ENCODE measurements at places on chromosomes 12 and 14. TPM values are rescaled to one million over a fixed set of nuclear protein-coding genes. Genes with fewer than 3 reads are reported as not detected.

GRCh38 chr14:77031759-77032490 lies 3.4 kb upstream of the IRF2BPL start:
- H3K4me1 ChIP-seq = no peaks in the 10 kb centered on the region
- H3K4me3 ChIP-seq = peak overlapping the region; percentile 69
- no peaks in the 10 kb centered on the region for H3K27me3 ChIP-seq
- H3K36me3 ChIP-seq = no peaks in the 10 kb centered on the region
- peak; percentile 91 for DNase-seq
- H3K27ac ChIP-seq = peak overlapping the region; percentile 100

- H3K36me3 ChIP-seq = no peaks in the 10 kb centered on the region
- no peak for DNase-seq
- no peak overlapping the region for H3K27ac ChIP-seq
- H3K4me1 ChIP-seq = peaks cover 18% of the 10 kb centered on the region
- H3K27me3 ChIP-seq = no peaks in the 10 kb centered on the region
Measured at GRCh38 chr12:45913631-45914030, 76.7 kb downstream of the SCAF11 start.

DNA sequence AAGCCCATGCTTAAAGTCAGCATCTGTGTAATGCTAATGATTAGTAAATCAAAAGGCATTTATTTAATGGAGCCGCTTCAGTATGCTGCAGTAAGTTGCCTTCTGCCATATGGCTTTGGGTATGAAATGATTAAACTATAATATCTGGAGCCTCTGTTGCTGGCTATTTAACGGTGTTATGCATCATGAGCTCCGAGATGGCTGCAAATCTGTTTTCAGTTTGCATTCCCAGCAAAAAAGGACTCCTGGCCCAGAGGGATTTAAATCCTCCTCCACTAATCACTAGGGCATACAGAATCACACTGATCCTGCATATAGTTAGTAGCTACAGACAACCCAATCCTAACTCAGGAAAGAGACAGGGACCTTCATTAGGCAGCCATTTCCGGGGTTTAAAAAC lies 171.5 kb upstream of the EEA1 start:
- no peaks in the 10 kb centered on the region for H3K36me3 ChIP-seq
- no peaks in the 10 kb centered on the region for H3K4me1 ChIP-seq
- no peak for DNase-seq

DNA sequence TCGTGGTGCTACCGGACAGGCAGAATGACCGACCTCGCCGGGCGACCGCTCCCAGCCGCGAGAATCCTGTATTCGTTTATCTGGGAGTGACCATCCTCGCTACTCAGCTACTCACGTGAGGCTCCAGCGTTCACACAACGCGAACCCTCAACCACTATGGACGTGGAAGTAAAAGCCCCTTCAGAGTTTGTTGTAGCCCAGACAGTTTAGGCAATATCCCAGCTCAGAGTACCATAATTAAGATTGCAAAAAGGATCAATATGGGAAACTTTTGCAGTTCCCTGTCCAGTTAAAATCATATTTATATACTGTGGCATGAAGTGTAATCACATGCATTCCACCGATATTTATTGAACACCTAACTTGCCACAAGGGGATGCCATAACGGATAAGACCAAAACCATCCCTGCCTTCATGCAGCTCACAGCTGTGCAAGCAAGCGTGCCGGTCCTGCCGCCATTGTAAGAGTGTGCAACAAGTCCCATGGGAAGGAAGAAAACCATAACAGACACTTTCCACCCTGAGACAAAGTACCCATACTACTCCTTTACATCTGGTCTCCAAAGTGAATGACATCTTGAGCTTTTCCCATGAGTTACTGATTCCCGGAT lies 938 bp upstream of the MAX start:
- H3K36me3 ChIP-seq = no peaks in the 10 kb centered on the region
- no peaks in the 10 kb centered on the region for H3K27me3 ChIP-seq
- peaks cover 27% of the 10 kb centered on the region for H3K4me1 ChIP-seq
- no peak for DNase-seq
- peak overlapping the region; percentile 95 for H3K4me3 ChIP-seq
- peak overlapping the region; percentile 70 for H3K27ac ChIP-seq

- no peak overlapping the region for H3K27ac ChIP-seq
- H3K36me3 ChIP-seq = no peaks in the 10 kb centered on the region
- DNase-seq = no peak
- H3K4me1 ChIP-seq = no peaks in the 10 kb centered on the region
- H3K4me3 ChIP-seq = no peak overlapping the region
Measured at GRCh38 chr12:84922693-84923092, 10.1 kb upstream of the SLC6A15 start.

DNA sequence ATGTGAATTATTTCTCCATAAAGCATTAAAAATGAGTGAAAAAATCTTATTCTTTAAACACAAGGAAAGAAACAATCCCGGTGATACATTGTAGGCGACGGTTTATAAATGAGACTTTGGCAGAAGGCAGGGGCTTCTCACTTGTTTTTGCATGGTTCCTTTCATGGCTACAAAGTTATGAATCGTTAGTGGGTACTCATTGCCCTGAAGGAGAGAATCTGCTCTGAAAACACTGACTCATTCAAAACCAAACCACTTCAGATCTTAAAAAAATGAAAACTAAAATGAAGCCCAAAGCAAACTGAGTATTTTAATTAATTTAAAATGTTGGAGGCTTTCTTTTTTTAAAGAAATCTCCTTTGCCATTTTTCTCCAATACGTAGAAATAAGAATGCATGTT lies 41.4 kb upstream of the AMIGO2 start:
- H3K36me3 ChIP-seq = no peaks in the 10 kb centered on the region
- DNase-seq = no peak
- no peak overlapping the region for H3K27ac ChIP-seq
- H3K4me3 ChIP-seq = no peak overlapping the region

DNA sequence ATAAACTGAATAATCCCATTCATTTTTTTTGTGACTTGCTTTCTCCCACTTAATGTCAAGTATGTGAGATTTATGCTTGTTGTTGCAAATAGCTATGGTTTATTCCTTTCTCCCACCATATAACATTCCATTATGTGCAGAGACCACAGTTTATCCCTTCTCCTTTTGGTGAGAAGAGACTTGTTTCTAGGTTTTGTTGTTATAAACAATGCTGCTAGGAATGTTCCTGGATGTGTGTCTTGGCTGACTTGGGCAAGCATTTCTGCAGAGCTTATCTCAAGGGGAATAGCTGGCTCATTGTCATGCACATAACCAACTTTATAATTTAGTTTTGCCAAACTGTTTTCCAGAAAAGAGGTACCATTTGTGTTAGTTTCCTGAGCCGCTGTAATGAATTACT lies 47.6 kb upstream of the PPP1CC start:
- no peaks in the 10 kb centered on the region for H3K36me3 ChIP-seq
- no peaks in the 10 kb centered on the region for H3K27me3 ChIP-seq
- no peak overlapping the region for H3K27ac ChIP-seq

DNA sequence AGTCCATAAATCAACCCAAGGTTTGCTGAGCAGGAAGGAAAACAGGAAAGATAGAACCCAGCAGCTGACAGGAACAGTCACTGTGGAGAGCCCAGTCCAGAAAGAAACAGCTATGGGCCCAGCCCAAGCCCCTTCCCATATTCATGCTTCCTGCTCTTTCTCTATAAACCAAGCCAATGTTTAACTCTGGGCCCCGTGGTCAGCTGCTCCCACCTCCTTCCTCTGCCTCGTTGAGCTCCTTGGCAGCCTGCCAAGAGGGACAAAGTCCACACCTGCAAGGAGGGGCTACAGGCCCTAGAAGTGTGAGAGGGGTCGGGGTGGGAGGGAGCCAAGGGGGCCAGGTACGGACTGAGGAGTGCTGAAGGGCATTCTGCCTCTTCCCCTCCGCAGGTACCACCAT lies 10.0 kb downstream of the SLC6A13 start:
- H3K36me3 ChIP-seq = no peaks in the 10 kb centered on the region
- no peak overlapping the region for H3K4me3 ChIP-seq
- H3K27ac ChIP-seq = no peak overlapping the region
- H3K4me1 ChIP-seq = no peaks in the 10 kb centered on the region

- no peak overlapping the region for H3K4me3 ChIP-seq
- no peaks in the 10 kb centered on the region for H3K36me3 ChIP-seq
Measured at GRCh38 chr12:27233814-27234213, 10.3 kb upstream of the STK38L start.

GRCh38 chr14:55316564-55316963 lies 45.3 kb downstream of the FBXO34 start:
- H3K27me3 ChIP-seq = no peaks in the 10 kb centered on the region
- no peaks in the 10 kb centered on the region for H3K4me1 ChIP-seq
- DNase-seq = no peak
- H3K36me3 ChIP-seq = peaks cover 13% of the 10 kb centered on the region
- no peak overlapping the region for H3K27ac ChIP-seq
- no peak overlapping the region for H3K4me3 ChIP-seq

DNA sequence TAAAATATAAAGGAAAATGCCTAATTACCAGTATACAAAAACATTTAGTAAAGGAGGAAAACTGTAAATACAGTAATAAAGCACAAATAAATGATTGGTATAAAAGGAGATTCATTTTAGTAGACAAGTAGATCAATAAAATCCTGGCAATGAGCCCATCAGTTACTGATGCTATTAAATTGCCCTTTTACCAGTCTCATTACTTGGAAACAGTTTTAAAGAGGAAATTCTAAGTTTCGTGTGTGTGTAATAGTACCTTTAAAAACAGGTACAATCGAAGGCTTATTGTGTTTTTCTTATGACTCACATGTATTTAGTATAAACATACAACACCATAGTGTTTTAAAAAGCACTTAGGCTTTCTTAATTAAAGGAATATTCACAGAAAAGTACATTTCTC lies 46.4 kb upstream of the SYT10 start:
- H3K4me3 ChIP-seq = no peak overlapping the region
- no peaks in the 10 kb centered on the region for H3K4me1 ChIP-seq
- no peak overlapping the region for H3K27ac ChIP-seq
- H3K27me3 ChIP-seq = no peaks in the 10 kb centered on the region

- no peak overlapping the region for H3K4me3 ChIP-seq
- peak; percentile 5 for DNase-seq
- H3K27ac ChIP-seq = no peak overlapping the region
- no peaks in the 10 kb centered on the region for H3K27me3 ChIP-seq
- H3K4me1 ChIP-seq = peaks cover 9% of the 10 kb centered on the region
Measured at GRCh38 chr12:108297895-108298760, 41.0 kb downstream of the CMKLR1 start.

- H3K4me3 ChIP-seq = peak overlapping the region; percentile 5
- H3K27ac ChIP-seq = peak overlapping the region; percentile 94
- H3K36me3 ChIP-seq = no peaks in the 10 kb centered on the region
- H3K4me1 ChIP-seq = peaks cover 97% of the 10 kb centered on the region
Measured at GRCh38 chr12:124391340-124392261, 96.7 kb downstream of the RFLNA start.

DNA sequence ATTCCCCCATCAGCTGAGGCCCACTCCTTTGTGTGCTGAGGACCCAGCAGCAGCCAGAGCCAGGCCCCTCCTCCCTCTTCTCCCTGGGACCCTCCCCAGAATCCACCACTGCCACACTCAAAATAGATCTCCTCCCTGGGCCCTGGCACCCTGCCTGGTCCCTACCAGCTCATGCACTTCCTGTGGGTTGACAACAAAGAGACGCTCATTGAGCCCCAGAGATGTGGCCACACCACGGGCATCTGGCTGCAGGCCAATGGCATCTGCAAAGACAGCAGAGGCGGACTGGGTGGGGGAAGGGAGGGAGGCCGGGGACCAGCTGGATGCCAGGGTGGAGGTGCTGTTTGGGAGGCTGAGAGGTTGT lies 16.0 kb upstream of the ENDOU start:
- no peak overlapping the region for H3K4me3 ChIP-seq
- no peak overlapping the region for H3K27ac ChIP-seq
- peaks cover 20% of the 10 kb centered on the region for H3K4me1 ChIP-seq
- no peaks in the 10 kb centered on the region for H3K36me3 ChIP-seq
- DNase-seq = peak; percentile 90
- H3K27me3 ChIP-seq = no peaks in the 10 kb centered on the region

DNA sequence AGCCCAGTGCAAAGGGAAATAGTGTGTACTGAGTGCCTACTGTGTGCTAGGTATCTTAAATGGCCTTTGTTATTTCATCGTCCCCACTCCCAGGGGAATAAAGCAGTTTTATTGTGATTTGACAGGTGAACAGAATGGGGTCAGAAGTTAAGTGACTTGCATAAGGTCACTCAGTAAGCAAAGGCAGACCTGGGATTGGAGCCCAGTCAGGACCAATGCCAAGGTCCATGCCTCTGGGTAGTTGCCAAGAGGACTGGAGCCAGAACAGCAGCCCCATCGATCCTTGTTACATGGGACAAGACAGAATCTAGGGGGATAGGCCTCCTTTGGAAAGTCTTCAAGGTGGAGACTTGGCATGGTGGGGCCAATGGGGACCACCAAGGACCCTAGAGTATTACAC lies 227.4 kb upstream of the PWP1 start:
- H3K4me1 ChIP-seq = no peaks in the 10 kb centered on the region
- H3K27me3 ChIP-seq = no peaks in the 10 kb centered on the region
- H3K27ac ChIP-seq = no peak overlapping the region
- no peak overlapping the region for H3K4me3 ChIP-seq
- no peaks in the 10 kb centered on the region for H3K36me3 ChIP-seq

GRCh38 chr14:89767131-89767530 lies 187.4 kb downstream of the EFCAB11 start:
- H3K27me3 ChIP-seq = no peaks in the 10 kb centered on the region
- no peaks in the 10 kb centered on the region for H3K4me1 ChIP-seq
- H3K36me3 ChIP-seq = no peaks in the 10 kb centered on the region
- DNase-seq = no peak
- H3K4me3 ChIP-seq = no peak overlapping the region
- H3K27ac ChIP-seq = no peak overlapping the region

DNA sequence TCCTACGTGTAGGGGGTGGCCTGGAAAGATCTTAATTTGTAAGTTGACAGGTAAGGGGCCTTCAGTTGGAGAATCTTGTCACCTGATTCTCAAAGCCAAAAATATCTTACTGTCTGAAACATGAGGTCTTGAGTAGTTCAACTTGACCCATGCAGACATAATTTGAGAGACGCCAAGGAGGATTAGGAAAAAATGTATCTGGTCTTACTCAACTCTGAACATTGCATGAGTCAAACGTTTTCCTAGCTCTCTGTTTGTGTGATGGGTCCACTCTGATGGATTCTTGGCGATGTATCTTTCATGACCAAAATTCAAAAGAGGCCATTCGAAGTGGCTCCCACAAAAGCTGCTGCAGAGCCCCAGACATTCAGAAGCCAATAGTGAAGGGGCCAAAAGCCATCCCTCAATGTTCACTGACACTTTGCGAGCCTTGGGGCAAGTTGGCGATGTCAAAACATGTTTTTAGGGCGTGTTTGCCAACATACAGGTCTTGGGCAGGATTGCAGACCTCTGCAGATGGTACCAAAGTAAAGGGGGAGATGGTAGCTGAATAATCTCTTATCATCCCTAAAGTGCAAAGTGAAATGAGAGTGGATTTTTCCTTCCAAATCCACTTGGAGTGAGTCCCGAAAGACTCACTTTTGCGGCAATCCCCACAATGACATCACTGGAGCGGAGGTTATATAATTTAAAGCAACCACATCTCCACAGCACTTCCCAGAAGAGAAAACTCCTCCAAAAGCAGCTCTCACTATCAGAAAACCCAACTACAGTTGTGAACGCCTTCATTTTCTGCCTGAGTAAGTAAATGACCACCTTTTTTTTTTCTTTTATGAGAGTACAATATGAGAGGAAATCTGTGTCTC lies at the start of gene BDKRB1:
Gene BDKRB1 (plus strand): TSS at position 710 of the 866 bp plus-strand sequence. CDS start 7,473 bp downstream, outside the sequence.
- peaks cover 44% of the 10 kb centered on the region for H3K4me1 ChIP-seq
- H3K36me3 ChIP-seq = no peaks in the 10 kb centered on the region
- no peak for DNase-seq
- peak within 1 kb of the TSS; percentile 90 for H3K27ac ChIP-seq
- no peak within 1 kb of the TSS for H3K4me3 ChIP-seq

ATP23 gene
- total RNA-seq = 13.9 TPM

STYK1 gene
- total RNA-seq = 0.16 TPM

BEST3 gene
- total RNA-seq = not detected

KERA gene
- not detected for total RNA-seq

ARF6 gene
- 45.6 TPM for total RNA-seq

GLS2 gene
- 3.5 TPM for total RNA-seq

CCDC197 gene
- not detected for total RNA-seq

CD163L1 gene
- 1.7 TPM for total RNA-seq

CYP27B1 gene
- total RNA-seq = not detected
